ENCODE measurements at places on chromosomes 3 and 15.

- no peak for DNase-seq
These were observed 577.9 kb upstream of the ALCAM start for GRCh38 chr3:104788807-104789206.

GRCh38 chr3:171066206-171066605 is 39.7 kb upstream of the SLC2A2 start:
- DNase-seq, result no peak

DNA sequence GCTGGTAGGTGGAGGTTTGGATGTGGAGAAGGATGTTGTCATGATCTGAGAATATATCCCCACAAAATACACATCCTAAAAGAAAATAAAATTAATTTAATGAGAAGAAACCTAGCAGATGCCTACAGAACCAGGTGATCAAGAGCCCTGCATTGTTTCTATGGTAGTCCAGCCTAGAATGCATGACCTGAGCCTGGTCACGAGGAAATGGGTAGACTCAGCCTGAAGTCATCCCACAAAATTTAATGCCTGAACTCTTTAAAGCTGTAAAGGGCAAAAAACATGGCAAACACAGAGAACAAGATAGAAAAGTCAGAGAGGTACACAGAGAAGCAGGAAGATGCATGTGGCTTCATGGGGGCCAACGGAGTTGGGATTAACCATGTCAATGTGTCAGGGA is 36.0 kb downstream of the LDHAL6B start:
- no peak for DNase-seq

- DNase-seq, result no peak
These were observed 36.3 kb upstream of the GOLGA8J start for GRCh38 chr15:30046430-30046829.
